ENCODE measurements at places on chromosomes 7 and 10. TPM values are rescaled to one million over a fixed set of nuclear protein-coding genes. Genes with fewer than 3 reads are reported as not detected.

The WNT2 gene
- 0.97 TPM for total RNA-seq

The BTAF1 gene
- total RNA-seq, result 63.2 TPM

The ENTPD7 gene
- total RNA-seq, result 49.6 TPM

The MSMB gene
- not detected for total RNA-seq

The SYNPO2L gene
- total RNA-seq, result 0.42 TPM

The NODAL gene
- total RNA-seq, result not detected

The SFRP4 gene
- total RNA-seq, result 0.14 TPM

The HMX2 gene
- not detected for total RNA-seq

The LRRC18 gene
- not detected for total RNA-seq

The FRMD4A gene
- 28.5 TPM for total RNA-seq

The BLNK gene
- not detected for total RNA-seq

The NPC1L1 gene
- not detected for total RNA-seq

The NPS gene
- total RNA-seq, result not detected

The SMO gene
- total RNA-seq, result 28.8 TPM

The EBLN1 gene
- not detected for total RNA-seq

The ZNF273 gene
- 3.4 TPM for total RNA-seq

The CRYGN gene
- total RNA-seq, result not detected

The CALD1 gene
- total RNA-seq, result 815 TPM

The GIMAP7 gene
- total RNA-seq, result not detected

The ARHGEF5 gene
- total RNA-seq, result 0.89 TPM
